Stimulated activated CD8-positive, alpha-beta memory T cell treated with anti-CD3 and anti-CD28 coated beads, Interleukin-7, amount 100 ng/mL, for 24 hours (primary cell): ENCODE measurements at places on chromosomes 16 and 17.

DNA sequence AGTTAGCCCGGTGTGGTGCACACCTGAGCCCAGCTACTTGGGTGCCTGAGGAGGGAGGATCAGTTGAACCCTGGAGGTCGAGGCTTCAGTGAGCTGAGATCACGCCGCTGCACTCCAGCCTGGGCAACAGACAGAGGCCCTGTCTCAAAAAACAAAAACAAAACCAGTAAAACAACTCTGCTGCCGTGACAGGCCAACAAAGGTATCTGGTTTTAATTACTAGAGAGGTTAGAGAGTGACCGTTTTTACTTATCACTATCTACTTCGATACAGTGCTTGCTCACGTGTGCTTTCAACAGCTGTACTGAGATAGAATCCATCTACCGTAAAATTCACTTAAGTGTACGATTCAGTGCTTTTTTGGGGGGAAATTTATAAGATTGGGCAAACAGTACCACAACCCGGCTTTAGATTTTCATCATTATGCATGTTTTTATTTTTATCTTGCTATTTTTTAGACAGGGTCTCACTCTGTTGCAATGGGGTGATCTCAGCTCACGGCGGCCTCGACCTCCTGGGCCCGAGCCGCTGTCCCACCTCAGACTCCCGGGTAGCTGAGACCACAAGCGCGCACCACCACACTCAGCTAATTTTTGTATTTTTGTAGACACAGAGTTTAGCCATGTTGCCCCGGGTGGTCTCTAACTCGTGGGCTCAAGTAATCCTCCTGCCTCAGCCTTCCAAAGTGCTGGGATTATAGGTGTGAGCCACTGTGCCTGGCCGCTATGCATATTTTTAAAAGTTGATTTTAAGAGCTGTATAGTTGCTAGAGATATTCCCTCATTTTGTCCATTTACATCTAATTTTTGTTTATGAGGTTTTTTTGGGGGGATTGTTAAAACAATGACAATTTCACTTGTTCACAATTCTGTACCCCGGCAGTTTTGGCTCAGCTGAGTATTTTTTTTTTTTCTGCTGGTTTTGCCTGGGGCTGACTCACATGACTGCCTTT lies 30.9 kb downstream of the SERPINF1 start:
- DNase-seq, result no peak

- no peak for DNase-seq
Measured at GRCh38 chr16:57388359-57389086, 16.0 kb upstream of the CCL17 start.

- no peak for DNase-seq
Measured at GRCh38 chr17:27343294-27343693, 49.4 kb downstream of the WSB1 start.

DNA sequence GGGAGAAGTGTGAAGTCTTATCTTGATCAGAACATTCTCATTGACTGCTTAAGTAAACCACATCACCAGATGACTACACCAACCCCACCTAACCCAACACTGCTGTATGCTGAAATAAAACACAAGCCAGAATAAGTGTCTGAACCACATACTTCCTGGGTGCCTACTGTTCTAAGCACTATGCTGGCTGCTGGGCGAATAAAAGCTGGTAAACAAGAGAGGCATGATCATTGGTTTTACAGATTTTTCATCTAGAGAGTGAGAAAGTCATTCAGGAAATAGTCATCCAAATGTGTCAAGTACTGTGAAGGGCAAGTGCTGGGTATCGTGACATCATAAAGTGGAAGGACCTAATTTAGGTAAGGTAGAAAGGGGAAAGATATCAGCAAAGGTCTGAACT lies 199.0 kb upstream of the SOX9 start:
- no peak for DNase-seq

- DNase-seq, result no peak
Measured at GRCh38 chr16:17835118-17835876, 364.5 kb upstream of the XYLT1 start.

DNA sequence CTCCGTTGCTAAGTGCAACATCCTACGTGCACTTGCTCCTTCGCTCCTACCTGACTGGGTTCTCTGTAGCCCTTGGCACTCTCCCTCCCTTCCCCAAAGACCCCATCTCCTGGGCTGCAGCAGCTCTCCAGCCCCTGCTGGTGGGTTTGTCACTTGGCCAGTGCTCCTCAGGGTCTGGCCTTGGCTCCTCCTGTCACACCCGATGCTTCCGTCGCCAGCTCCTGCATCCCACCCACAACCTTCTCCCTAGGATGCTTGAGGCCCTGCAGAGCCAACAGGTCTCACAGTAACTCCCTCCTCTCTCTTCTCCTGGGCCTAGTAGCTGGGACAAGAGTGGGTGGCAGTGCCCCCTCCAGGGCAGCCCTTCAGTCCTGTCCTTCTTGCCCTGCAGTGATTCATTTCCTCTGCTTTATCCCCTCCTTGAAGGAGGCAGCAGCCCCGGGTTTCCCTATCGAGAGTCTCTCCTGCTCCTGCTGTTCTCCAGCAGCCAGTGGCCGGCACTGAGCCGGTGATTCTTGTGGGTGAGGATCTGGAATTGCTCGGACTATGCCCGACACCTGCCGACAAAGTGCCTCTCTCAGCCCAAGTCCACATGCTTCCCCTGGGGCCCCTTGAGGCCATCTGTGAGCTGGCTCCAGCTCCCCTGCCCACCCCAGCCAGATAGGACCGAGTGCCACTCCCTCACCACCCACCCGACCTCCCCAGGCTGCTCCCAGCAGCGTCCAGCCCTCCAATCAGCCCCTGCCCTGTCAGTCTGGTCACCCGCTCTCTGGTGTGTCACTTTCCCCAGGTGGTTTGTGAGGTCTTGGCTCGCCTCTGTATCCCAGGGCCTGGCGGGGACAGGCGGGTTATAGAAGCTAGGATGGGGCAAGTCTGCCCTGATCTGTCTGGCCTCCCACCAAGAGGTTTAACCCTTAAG lies 3.8 kb downstream of the LITAFD start:
- no peak for DNase-seq

DNA sequence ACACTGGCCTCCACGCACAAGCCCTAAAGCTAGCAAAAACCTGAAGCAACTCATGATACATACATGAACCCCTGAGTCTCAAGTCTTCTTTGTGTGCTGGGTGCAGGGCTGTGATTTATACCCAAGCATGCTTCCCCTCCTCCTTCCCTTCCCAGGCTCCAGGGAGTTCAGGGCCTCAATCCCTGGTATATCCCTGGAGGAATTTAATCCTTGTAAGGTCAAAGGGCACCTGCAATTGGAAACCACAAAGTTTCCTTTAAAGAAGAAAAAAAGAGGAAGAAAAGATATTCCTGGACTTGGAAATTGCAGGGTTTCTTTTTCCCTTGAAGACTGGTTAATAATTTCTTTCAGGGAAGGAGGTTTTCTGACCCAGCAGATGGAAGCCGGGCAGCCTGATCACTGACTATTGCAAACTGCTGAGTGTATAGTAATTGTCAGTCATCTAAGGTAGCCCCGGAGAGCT lies 182.3 kb downstream of the AATF start:
- no peak for DNase-seq

DNA sequence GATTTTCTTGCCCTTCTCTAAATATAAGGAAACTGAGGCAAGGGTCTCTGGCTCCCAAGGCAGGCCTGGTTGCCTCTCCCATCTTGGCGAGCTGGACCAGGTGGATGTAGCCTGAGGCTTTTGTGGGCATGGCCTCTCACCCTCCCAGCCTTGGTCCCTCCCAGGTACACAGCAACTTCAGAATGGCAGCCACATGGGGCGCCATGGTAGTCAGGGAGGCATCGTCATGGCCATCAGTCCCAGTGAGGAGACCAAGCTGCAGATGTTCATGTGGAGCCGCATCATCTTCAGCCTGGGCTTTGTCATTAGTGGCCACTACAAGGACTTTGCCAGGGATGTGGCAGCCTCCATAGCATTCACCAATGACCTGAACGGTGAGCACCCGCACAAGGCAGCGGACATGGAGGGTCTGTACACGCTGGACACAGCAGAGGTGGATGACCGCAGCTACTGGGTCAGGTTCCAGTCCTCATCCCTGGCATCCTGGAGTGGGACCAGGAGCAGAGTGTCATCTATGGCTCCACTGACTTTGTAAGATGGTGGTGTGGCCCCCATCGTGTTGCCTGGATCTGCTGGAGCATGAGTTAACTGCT lies 165.8 kb upstream of the ZNF267 start:
- DNase-seq, result no peak

- no peak for DNase-seq
Measured at GRCh38 chr16:14611660-14612059, 18.4 kb downstream of the PARN start.

GRCh38 chr16:68190736-68191510 lies 45.0 kb downstream of the ESRP2 start:
- no peak for DNase-seq
